SW480 (cell line): ENCODE measurements at places on chromosomes 11 and 22.

- DNase-seq: no peak
These were observed 1039.3 kb downstream of the NTM start for GRCh38 chr11:132409573-132410355.

DNA sequence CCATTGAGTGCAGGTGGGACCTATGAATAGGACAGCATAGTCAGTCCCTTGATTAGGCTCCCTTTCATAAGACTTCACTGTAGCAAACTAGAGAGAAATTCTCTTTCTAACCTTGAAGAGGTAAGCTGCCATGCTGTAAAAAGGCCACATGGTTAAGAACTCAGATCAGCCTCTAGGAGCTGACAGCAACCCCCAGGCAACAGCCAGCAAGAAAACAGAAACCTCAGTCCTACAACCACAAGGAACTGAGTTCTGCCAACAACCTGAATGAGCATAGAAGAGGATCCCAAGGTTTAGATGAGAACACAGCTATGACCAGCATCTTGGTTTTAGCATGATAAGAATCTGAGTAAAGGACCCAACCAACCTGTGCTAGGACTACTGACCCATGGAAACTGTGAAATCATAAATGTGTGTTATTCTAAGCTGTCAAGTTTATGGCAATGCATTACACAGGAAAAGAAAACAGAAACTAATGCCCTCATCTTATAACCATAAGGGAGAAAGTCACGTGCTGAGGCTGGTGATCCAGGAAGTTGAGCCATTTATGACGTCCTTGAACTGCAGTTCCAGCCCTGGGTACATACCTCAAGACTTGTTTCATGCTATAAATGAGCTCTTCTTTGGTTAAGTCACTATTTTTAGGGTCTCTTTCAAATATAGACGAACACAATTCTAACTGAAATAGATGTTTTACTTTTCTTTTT lies 43.3 kb downstream of the RAB38 start:
- no peak for DNase-seq

DNA sequence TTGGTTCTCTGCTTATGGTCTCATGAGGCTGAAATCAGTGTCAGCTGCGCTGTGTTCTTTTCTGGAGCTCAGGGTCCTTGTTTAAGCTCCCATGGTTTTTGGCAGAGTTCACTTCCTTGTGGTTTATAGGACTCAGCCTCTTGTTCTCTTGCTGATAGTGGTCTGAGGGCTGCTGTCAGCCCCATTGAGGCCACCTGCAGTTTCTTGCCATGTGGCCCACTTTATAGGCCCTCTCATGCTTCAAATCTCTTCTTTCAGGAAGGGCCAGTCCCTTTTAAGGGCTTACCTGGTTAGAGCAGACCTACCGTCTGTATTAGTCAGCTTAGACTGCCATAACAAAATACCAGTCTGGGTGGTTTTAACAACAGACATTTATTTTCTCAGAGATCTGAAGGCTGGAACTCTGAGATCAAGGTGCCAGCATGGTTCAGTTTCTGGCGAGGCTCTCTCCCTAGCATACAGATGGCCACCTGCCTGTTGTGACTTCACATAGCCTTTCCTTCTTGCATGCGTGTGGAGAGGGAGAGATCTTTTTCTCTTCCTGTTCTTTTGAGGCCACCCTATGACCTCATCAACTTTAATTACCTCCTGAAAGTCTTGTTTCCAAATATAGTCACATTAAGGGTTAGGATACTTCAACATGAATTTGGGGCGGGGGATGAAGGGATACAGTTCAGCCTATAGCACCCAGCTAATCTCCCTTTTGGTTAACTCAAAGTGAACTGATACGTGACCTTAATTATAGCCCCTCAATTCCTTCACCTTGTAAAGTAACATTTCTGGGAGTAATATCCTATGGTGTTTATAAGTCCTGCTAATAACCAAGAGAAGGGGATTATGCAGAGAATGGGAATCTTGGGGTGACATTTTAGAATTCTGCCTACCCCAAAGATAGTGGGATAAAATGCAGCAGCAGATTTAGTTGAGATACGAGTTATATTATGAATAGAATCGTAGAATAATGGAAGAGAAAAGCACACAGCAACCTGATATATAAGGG lies 131.8 kb downstream of the UVRAG start:
- DNase-seq: no peak

DNA sequence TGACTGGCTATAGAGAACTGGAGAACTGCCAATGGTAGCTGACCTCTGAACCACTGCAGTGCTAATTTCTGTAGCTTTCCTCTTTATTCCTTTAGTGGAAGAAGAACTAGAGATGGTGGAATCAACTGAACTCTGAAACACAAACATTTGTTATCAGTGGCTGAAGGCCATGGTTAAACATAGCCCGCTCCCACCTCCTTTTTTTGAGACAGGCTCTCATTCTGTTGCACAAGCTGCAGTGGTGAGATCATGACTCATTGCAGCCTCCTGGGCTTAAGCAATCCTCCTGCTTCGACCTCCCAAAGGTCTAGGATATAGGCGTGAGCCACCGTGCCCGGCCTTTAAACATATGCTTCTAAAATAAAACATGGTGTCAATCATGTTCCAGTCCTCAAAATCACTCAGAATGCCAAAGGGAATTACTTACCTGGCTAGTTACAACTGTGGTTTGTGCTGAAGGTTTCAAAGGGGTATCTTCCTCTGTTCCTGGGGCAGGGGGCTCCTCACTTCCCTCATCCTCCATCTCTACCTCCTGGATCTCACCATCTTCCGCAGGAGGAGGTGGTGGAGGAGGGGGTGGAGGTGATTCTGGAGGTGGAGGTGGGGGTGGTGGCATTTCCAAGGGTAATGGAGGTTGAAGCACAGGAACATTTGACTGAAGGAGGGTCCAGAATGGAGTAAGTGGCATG lies 9.0 kb upstream of the AGBL2 start:
- no peak for DNase-seq

DNA sequence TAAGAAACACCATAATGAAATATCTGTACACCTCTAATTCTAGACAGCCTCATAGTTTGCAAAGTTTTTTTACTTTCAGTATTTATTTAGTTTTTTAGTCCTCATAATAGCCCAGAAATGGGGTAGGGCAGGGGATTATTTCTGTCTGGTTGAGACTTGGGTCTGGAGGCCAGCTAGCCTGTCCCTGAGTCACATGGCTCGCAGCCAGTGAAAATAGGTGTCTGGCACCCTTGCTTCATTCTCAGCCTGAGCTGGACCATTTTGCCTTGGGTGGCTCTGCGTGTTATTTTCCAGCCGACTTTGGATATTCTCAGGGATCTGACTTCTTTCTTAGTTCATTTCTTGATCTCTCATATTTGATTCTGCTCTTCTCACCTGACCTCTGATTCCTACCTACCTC lies 123.9 kb upstream of the NARS2 start:
- no peak for DNase-seq

- DNase-seq: no peak
These were observed 24.7 kb downstream of the BTBD10 start for GRCh38 chr11:13438291-13438690.
